ENCODE measurements at places on chromosomes 16 and 17. TPM values are rescaled to one million over a fixed set of nuclear protein-coding genes. Genes with fewer than 3 reads are reported as not detected.

Gene KRTAP16-1
- not detected for total RNA-seq

Gene KRTAP2-2
- not detected for total RNA-seq

Gene TBC1D3K
- total RNA-seq = not detected

Gene KRT20
- total RNA-seq = not detected

DNA sequence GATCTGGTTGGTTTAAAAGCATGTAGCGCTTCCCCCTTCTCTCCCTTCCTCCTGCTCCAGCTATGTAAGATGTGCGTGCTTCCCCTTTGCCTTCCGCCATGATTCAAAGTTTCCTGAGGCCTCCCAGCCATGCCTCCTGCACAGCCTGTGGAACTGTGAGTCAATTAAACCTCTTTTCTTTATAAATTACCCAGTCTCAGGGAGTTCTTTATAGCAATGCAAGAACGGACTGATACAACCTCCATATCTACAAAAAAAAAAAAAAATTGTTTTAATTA lies 16.6 kb upstream of the PDXDC1 start:
- DNase-seq = no peak

- no peak for DNase-seq
These were observed 77.5 kb downstream of the RPGRIP1L start for GRCh38 chr16:53626161-53626560.

DNA sequence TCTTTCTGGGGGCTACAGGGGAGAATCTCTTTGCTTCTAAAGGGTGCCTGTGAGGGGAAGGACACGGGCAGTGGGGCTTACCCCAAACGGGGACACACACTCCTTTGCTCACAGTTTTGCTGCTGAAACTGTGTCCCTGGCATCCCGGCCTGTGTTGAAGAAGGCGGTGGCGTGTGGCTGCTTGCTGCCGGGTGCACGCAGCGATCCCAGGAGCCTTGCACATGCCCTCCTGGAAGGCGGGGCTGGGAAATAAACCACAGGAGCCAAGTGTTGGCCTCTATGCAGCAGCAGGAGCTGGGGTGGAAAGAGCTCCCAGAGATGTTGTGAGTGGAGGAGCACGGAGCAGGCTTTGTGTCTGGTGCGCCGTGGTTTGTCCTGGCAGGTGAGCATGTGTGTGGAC lies 131.0 kb upstream of the CIBAR2 start:
- DNase-seq = no peak

DNA sequence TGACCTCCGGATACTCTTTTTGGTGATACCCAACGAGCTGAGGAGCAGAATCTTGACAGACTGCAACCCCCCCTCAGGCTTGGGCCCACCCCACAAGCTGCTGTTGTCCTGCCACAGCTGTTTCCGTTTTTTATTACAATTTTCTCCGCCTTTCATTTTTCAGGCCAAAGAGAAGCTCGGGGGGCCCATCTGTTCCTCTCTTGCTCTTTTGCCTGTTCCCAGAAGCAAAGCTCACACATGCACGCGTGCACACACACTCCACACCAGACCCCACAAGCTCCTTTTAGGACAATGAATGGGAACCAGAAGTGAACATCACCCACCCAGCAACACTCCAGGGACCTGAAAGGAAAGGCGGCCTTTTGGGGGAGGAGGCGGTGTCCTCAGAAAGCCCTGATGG lies 16.3 kb downstream of the SOX9 start:
- no peak for DNase-seq

DNA sequence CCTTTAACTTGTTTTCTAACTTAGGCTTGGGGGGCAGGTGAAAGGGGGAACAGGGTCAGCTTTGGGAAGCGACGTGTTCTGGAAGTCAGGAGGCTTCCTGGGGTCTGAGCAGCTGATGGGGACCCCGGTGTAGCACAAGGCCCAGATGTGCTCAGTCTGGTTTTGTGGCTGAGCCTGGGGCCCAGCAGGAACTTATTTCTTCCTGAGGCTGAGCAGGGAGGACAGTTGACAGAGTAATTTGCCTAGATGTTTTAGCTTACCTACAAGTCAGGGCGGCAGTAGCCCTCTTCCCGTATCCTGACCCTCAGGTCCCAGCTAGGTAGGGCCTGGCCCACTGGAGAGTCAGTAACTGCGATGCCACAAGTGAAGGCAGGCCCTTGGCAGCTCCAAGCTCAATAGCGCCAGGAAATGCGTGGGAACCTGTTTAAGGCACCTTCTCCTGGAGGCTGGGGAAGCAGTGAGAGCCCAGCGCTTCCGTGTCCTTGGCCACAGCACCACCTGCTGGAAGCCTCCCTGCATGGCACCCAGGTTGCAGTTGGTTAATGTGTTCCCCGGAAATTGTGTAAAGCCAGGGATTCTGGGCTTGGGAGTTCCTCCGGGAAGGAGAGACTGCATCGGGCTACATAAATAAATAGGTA lies 5.2 kb downstream of the CCR7 start:
- DNase-seq = peak; percentile 96

DNA sequence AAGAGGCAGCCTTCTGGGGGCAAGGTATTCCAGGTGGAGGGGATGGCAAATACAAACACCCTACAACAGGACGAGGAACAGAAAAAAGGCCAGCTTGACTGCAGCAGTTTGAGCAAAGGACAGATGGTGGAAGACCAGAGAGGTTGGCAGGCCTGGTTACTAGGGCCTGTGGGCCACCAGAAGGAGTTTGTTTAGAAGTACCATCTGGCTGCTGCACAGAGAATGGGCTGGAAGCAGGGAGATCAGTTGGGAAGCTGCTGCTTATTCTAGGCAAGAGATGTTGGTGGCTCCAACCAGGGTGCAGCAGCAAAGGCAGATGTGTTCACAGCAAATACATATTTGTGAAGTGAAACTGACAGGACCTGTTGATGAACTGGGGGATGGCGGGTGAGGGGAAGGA lies 2.9 kb upstream of the YPEL2 start:
- DNase-seq = no peak

- no peak for DNase-seq
These were observed 147.2 kb upstream of the COX10 start for GRCh38 chr17:13921841-13922776.

GRCh38 chr16:11456741-11457140 lies 111.5 kb downstream of the RMI2 start:
- DNase-seq = no peak

GRCh38 chr17:75105126-75106080 lies 4.4 kb upstream of the ARMC7 start:
- peak; percentile 36 for DNase-seq

- DNase-seq = no peak
These were observed 9.5 kb downstream of the MBTD1 start for GRCh38 chr17:51250314-51250840.

DNA sequence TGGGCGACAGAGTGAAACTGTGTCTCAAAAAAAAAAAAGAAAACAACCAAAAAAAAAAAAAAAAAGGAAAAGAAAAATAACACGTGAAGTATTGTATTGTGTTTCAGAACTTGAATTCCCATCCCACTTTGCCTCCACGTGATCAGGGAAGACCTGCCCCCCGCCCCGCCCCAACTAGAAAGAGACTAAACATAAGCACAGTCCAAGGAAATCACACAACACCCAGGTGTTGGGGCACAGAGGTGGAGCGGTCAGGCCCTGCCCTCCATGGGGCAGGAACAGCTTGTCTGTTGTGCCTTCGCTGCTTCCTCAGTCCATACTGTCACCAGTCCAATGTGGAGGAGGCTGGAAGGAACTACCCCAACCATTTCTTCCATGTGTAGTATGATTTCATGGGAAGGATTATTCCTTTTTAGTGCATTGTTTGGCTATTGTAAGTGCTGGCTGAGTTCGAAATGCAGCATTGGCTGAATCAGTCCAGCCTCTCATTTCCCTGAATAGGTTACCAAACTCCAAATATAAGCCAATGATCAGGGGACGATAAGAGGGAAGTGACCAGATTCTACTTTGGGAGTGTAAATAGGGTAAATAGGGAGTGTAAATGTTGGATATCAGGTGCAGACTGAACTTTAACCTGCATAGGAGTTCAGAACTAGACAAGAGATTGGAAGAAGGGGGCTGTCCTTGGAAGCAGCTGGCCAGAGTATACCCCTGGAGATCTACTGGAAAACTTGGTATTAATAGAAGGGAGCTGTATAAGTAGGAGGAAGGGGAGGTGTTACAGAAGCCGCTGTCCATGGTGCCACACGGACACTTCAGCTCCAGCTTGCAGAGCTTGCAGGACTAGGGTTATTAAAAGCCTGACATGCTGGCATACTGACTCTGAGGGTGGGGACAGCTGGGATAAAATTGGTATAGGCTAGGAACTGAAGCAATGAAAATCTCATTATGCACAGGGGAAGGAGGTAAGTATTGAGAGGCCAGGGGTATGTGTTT lies 50.7 kb downstream of the TANGO6 start:
- DNase-seq = peak; percentile 27

GRCh38 chr17:34650051-34650750 lies 70.8 kb downstream of the TMEM132E start:
- DNase-seq = no peak

DNA sequence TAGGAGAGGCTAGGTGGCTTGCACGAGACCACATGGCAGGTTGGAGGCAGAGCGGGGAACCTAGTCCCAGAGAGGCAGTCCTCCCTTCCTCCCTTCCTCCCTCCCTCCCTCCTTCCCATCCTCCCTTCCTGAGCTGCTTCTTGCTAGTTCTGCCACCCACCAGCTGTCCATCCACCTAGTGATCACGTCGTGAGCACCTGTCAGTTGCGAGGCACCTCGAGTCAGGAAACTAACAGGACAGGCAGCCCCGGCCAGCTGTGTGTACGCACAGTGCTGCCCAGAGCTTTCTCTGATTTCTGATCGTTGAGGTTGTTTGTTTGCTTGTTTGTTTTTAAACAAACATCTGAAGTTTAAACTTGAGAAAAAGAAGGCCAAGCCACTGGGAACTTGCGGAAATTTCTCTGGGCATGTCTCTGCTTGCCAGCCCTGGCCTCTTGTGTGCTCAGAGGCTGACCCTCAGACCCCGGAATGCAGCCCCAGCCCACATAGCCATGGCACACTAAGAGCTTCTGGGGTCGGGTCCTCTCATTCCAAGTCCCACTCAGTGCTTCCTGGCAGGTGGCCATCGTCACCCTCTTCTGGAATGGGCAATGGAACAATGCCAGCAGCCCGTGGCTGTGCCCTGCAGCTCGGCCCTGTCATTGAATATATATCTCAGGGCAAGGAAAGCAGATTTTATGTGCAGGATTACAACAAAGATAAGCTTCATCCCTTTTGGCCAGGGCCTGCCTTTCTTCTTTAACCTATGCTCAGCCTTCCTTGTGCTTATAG lies 174.0 kb downstream of the KATNIP start:
- no peak for DNase-seq

DNA sequence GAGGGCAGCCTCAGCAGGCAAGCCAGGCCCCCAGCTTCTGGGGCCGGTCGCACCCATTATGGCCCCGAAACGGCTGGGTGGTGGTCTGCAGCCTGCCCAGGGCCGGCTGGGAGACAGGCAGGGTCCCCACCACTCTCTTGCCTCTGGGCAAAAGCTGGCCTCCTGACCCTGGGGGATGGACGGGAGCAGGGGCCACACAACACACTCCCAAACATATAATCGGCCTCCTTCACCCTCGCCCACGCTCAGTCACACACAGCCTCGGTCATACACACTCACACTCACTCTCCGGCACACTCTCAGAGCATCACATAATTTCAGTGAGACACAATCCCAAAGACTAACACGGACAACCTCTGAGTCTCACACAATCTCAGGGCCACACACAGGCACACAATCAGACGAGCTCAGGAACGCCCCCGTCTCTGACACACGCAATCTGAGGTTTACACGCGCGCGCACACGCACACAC lies 589 bp downstream of the PEMT start:
- no peak for DNase-seq

Data from fibroblast of the aortic adventitia (primary cell).